ENCODE measurements at places on chromosomes 5 and 9.

GRCh38 chr5:10490927-10491672, 49.4 kb downstream of the ROPN1L start:
- DNase-seq = no peak

GRCh38 chr5:149432376-149432775, 53.3 kb upstream of the IL17B start:
- DNase-seq = no peak

GRCh38 chr9:18487611-18488010, 13.7 kb downstream of the ADAMTSL1 start:
- no peak for DNase-seq

GRCh38 chr9:117992006-117992405, 287.8 kb downstream of the TLR4 start:
- no peak for DNase-seq

GRCh38 chr9:114339130-114339908, 9.7 kb downstream of the ORM2 start:
- peak; percentile 47 for DNase-seq

- DNase-seq = no peak
Observed at GRCh38 chr9:110801426-110801825, 132.8 kb downstream of the MUSK start.

DNA sequence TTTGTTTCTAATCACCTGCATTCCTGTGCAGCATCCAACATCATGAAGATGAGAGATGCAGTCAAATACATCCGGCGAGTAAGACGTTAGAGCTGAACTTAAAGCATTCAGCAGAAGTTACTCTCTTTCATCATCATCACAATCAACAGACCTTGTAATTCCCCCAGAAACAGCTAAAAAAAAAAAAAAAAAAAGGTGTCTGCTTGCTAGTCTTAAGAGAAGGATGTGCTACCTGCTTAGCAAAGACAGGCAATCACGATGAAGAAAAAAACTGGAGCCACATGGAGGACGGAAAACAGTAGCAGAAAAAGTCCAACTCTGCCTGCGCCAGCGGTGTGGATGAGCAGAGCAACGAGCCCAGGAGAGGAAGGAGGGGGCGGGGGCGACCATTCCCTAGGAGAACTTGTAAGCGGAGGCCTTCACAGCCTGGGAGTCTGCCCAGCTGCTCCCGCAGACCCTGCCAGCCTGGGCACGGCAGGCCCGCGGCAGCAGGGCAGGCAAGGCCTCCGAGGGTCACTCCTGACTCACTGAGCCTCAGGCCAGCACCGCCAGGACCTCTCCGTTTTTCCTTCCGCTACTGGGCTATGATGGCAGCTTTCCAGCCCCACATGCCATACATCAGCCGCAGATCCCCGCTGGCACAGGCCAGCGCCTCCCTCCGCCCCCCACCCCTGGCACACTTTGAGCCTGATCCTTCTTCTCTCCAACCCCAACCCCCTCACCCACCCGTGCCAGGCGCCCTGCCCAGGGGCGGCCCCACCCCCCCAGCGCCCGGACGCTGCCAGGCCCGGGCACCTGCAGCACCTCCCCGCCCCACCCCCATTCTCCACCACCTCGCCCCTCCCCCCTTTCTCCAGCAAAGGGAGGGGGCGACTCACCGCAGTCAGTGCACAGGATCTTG, 1.4 kb downstream of the NRG2 start:
- DNase-seq = no peak

GRCh38 chr9:132942541-132943182, 1.8 kb downstream of the TSC1 start:
- no peak for DNase-seq

DNA sequence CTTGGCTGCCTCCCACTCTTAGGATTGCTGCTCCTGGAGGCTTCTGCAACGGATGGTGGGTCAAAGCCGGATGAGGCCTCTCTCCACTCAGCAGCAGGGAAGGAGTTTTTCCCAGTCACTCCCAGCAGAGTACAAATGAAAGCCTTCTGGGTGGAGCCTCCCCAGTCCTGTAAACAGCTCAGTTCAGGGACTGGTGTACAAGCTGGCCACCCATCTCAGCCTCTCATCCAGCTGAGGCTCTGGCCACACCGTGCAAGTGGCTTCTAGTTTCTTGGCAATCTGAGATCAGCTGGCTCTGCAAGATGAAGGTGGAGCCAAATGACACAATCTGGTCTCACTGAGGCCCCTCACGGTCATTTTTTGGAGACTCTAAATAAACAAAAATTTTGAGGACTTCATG, 10.0 kb downstream of the GPX3 start:
- DNase-seq = no peak

GRCh38 chr5:45643056-45643455, 53.1 kb downstream of the HCN1 start:
- DNase-seq = no peak

DNA sequence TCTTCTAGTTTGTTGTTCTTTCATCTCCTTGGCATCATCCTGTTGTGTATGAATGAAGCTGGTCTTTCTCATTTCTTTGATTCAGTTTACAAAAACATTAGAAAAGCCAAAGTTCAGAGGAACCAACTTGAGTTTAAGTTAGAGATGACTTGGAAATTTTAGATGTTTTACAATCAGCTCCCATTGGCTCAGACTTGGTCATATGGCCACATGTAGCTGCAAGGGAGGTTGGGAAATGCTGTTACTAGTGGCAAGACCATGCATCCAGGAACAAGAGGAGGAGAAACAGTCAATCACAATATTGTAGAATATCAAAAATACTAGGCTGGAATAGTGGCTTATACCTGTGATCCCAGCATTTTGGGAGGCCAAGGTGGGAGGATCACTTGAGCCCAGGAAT, 19.5 kb downstream of the CARD6 start:
- no peak for DNase-seq

GRCh38 chr5:62312674-62313073, 6.7 kb downstream of the KIF2A start:
- DNase-seq = no peak

GRCh38 chr5:62386824-62387223, 16.9 kb downstream of the DIMT1 start:
- DNase-seq = no peak

DNA sequence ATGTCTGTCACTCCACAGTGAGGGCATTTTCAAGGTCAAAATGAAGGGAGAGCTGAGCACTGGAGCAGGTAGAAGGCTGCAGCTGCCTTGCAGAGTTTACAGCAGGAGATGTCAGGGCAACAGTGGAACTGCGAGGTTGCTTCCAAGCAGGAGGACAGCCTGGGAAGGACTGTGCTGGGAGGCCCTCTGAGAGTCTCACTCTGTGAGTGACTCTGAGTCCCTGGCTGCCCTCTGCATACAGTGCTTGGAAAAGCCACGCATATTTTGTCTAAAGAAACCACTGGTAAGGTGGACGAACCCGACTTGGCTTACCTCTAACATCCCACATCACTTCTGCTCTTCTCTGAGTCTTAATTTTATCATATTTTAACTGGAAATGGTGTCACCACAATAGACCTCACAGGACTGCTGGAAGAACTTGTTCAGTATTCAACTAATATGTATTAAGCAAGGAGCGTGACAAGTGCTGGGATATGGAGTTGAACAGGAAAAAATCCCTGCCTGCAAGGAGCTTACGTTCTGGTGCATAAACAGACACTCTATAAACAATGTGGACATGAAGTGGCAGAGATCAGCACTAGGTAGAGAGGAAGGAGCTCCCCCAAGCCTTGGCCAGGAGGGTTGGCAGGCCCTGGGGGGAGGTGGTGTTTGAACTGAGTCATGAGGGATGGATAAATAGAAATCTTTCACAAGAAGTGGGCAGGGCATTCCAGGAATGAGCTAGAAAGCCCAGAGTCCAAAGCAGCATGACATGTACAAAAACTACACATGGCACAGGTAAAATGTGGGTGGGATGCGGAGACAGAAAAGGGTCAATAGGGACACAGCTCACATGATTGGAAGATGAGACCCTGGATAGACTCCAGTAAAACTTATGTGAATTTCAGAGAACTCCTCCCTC, 64.0 kb upstream of the FOXE1 start:
- DNase-seq = no peak

DNA sequence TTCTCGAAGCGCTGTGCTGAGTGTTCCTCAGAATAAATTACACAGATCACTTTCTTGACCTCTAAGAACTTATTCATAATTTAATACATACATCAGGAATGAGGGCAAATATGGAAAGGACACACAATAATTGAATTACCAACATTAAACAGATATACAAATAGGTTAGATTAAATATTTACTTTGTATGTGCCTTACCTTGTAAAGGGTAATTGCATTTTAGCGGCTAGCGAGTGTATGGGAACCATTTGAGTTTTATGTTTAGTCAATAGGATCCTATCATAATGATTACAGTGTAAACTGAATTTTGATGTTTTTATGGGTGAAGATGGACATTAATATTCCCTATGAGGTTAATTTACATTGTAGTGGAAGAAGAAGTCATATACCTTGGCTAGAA, 1187.1 kb upstream of the WWC1 start:
- no peak for DNase-seq

GRCh38 chr9:20611691-20612287, 10.5 kb downstream of the MLLT3 start:
- no peak for DNase-seq

DNA sequence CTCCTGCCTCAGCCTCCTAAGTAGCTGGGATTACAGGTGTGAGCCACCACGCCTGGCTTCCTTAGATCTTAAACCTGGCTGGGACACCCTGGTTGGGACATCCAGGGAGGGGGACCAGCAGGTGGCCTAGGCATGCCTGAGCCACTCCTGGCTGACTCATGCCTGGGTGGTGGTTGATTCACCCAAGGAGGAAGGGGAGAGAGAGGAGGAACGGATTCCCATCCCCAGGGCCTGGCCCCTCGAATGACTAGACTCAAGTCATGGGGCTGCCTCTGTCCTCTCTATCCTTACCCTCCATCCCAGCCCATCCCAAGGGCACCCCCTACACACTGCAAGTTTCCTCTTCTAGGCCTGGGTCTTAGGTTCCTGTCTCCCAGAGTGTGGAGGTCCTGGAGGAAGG, 12.7 kb downstream of the EEIG1 start:
- no peak for DNase-seq

DNA sequence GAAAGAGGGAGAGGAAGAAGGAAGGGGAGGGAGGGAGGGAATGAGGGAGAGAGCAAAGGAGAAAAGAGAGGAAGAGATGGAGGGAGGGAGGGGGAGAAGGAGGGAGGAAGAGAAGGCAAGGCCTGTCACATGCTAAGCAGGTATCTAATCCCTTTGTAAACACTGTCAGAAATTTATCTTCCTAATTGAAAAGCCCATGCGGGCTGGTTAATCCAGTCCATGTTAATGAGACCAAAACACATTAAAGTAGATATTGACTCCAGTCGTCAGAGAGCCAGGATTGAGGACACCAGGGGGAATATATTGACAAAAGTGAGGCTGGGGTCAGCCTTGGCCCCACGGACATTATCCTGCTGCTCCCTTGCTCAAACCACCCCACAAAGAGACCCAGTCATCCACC, 37.4 kb upstream of the ALDH1B1 start:
- DNase-seq = no peak

DNA sequence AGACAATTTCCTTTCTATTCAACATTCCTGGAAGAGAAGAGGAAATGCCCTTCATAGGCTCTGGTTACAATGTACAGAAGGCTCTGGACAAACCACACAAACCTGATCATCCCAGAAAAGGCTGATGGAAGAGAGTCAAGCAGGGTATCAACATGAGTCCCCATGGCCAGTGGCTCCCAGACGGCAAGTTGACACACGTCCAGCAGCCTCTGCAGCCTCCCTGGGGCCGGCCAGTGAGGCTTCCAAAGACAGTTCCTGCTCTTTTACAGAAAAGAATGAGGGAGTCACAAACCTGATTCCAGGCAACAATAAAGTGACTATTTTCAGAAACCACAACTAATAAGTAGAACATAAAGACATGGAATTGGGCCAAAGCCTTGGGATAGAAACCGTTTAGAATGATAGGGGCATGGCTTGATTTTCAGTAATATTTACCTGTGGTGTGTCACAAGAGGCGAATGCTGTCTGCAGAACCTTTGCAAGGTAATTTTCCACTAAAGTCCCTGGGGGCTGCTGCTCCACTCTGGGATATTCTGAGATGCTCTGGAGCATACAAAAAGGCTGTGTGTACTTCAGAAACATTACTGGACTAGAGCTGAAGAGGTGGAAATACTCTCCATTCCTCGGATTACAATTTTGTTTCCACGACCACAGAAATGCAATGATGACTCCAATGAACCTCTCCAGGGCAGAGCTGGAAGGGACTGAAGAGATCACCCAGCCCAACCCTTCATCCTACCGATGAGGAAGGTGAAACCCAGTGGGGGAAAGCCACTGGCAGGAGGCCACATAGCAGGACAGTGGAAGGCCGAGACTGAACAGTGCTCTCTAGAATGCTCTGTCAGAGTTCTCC, 10.4 kb downstream of the MED27 start:
- DNase-seq = no peak

- no peak for DNase-seq
Observed at GRCh38 chr5:60196385-60197113, 303.0 kb upstream of the PDE4D start.

- no peak for DNase-seq
Observed at GRCh38 chr5:178201927-178202235, 2.5 kb upstream of the HNRNPAB start.

GRCh38 chr5:31995006-31995405, 179.1 kb downstream of the GOLPH3 start:
- DNase-seq = no peak

DNA sequence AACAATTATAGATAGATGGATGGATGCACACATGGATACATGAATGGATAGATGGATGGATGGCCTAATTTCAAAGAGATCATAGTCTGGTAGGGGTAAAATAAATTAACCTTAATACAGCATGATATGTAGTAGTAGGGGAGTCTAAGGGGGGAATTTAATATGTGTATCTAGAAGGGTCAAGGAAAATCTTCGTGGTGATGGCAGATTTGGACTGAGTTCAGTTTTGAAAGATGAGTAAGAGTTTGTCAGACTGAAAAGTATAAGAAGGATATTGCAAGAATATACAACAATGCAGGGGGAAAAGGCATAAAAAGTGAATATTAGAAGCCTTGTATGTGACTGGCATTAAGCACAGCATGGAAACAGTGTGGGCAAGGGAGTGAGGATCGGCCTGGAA, 98.7 kb downstream of the ZNF462 start:
- no peak for DNase-seq

DNA sequence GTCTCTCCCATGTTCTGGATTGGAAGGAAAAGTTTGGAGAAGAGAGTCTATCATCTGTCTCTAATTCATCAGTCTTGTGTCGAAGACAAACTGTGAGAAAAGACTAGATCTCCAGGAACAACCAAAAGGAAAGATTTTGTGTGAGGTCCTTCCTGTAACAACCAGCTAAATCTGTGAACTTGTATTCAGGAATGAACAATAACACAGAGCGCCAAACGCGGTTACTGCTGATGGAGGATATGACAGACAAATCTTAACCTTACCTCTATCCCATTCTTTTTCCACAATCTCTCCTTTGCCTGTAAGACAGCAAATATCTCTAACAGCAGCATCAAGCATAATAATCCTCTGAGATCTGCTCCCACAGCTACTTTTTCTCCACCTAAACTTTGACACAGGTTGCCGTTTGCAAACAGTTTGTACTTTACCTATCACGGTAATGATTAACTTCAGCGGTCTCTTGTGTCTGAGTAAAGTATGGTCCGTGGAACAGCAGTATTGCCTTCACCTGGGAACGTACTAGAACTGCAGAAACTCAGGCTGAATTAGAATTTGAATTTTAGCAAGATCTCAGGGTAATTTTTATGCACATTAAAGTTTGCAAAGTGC, 387.6 kb downstream of the ELAVL2 start:
- DNase-seq = no peak
